Dermis microvascular lymphatic vessel endothelial cell (primary cell): ENCODE measurements at places on chromosomes 4 and X. TPM values are rescaled to one million over a fixed set of nuclear protein-coding genes. Genes with fewer than 3 reads are reported as not detected.

PDCL2 gene
- total RNA-seq: not detected in 2 replicates

MSX1 gene
- 2.1 and 2.3 TPM in 2 replicates for total RNA-seq

ZNF157 gene
- not detected in 2 replicates for total RNA-seq

SMR3A gene
- not detected in 2 replicates for total RNA-seq

TRPC5OS gene
- not detected in 2 replicates for total RNA-seq

HEPH gene
- total RNA-seq: 4.1 and 8.3 TPM in 2 replicates

ETDB gene
- total RNA-seq: not detected in 2 replicates

NCAPG gene
- total RNA-seq: 8.9 and 29.3 TPM in 2 replicates

PRRG3 gene
- total RNA-seq: not detected in 2 replicates

S100P gene
- total RNA-seq: 0.13 TPM in 1 of 2 replicates, not detected in the other

AFAP1 gene
- 19.3 and 24.7 TPM in 2 replicates for total RNA-seq

STPG2 gene
- total RNA-seq: 0.13 TPM in 1 of 2 replicates, not detected in the other

GPR173 gene
- total RNA-seq: 0.90 and 1.8 TPM in 2 replicates

AMOT gene
- total RNA-seq: 2.6 and 10.9 TPM in 2 replicates

HSFX4 gene
- not detected in 2 replicates for total RNA-seq

MTCP1 gene
- total RNA-seq: 11.5 and 18.4 TPM in 2 replicates

ERCC6L gene
- 1.3 and 3.6 TPM in 2 replicates for total RNA-seq

RXFP1 gene
- total RNA-seq: not detected in 2 replicates

ZMAT1 gene
- total RNA-seq: 0.64 and 1.3 TPM in 2 replicates

CT45A10 gene
- not detected in 2 replicates for total RNA-seq

SLC9A7 gene
- total RNA-seq: 8.2 and 9.0 TPM in 2 replicates

CLTRN gene
- under 0.01 TPM in 1 of 2 replicates, not detected in the other for total RNA-seq

TMSB15C gene
- total RNA-seq: 4.7 and 10.9 TPM in 2 replicates

HMGB3 gene
- total RNA-seq: 20.6 and 33.0 TPM in 2 replicates

USP17L28 gene
- not detected in 2 replicates for total RNA-seq

DKK2 gene
- not detected in 2 replicates for total RNA-seq

SULT1B1 gene
- 2.0 and 5.9 TPM in 2 replicates for total RNA-seq
